ENCODE measurements at places on chromosomes 1 and 21.

GRCh38 chr1:29465755-29466154, 229.4 kb downstream of the PTPRU start:
- no peak for DNase-seq

DNA sequence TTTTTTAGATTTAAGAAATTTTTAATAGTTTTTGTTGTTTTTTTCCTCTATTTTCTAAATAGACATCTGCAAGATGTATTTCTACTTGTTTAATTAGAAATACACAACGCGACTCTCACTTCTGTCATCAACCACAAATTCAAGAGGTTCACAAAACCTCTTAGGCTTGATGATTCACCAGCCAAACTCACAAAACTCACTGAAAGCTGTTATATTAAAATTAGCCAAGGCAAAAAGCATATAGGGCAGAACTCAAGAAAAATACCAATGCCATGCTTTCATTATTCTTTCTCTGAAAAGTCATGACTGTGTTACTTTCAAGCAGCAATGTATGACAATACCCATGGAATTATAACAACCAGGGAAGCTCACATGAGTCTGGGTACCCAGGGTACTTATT, 487.0 kb upstream of the RGS18 start:
- DNase-seq = no peak

DNA sequence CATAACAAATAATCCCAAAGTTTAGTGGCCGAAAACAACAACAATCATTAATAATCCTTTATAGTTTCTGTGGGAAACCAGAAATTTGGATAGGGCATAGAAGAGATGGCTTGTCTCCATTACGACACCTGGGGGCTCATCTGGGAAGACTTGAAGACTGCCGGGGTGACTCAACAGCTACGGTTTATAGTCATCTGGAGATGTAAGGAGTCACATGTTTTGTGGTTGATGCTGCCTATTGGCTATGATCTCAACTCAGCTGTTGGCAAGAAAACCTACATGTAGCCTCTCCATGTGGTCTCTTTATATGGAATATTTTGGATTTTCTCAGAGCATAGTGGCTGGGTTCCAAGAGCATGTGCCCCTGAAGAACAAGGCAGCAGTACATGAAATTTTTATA, 29.3 kb upstream of the TSPAN2 start:
- no peak for DNase-seq

DNA sequence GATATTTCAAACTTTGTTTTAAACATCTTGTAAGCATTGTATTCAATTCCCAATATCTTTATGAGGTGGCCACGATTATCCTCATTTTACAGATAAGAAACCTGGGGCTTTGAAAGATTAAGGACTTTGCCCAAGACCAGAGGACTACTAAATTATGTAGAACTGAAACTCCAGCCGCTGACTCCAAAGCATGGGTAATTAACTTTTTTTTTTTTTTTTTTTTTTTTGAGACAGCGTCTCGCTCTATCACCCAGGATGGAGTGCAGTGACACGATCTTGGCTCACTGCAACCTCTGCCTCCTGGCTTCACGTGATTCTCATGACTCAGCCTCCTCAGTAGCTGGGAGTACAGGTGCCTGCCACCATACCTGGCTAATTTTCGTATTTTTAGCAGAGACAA, 68.7 kb downstream of the ALG14 start:
- DNase-seq = no peak

DNA sequence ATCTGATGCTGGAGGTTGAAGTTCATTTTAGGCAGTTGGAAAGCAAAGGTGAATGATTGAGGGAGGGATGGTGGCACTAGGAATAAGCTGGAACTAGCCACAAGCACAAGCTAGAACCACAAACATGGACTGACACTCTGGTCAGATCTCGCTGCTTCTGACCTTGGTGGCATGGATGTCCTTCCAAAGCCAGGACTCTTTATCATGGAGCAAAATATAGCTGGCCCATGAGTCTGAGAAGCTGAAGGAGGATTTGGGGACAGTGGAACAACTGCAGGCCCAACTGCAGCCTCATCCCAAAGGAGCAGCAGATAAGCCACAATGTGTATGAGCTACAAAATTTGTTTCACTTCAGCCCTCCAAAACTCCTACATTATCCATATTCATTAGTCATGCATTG, 35.5 kb downstream of the SRSF11 start:
- DNase-seq = no peak

DNA sequence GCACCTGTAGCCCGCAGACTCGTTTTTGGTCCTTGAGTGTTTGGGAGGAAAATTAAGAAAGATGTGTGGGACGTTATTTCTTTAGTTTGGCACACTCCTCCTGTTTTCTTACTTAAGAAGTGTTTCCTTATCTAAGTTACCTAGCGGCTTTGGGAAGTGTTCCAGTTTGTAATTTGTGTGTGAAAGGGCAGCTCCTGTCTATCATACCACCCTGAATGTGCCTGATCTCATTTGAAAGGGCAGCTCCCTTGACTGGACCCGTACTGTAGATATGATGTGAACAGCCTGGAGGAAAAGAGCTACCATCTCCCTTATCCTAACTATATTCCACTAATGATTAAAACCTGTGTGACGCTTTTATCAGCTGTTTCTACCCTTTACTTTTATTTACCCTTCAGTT, 314.3 kb downstream of the CHRM3 start:
- DNase-seq = no peak

DNA sequence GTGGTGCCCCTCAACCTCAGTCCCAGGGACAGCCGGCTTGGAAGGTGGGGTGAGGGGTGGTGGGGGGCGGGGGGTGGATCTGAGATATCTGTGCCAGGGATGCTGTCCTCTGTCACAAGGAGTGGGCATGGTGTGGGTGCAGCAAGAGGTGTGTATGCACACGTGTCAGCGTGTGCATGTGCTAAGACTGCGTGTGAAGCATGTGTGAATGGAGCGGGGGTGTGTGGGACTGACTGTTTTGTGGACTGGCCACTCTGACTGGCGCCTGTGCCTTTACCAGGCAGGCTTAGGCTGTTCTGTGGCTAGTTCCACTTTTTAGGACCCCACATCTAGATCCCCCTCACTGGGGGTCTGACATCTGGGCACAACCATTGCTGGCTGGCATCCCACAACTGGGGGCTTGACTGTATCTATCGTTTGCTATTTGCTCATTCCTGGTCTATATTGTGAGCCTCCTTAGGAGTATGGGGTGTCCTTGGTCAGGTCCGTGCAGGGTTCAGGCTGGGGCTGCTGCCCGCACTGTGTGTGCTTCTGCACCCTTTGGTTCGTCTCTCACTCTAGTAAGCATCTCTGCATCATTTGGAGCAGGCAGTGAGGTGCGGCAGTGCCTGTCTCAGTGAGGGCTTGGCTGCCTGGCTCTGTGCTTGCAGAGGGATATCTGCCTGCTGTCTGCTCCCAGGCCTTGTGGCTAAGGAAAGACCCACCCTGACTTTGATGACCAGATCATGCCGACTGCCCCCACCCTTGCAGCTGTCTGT, 1.9 kb downstream of the AMPD2 start:
- no peak for DNase-seq

DNA sequence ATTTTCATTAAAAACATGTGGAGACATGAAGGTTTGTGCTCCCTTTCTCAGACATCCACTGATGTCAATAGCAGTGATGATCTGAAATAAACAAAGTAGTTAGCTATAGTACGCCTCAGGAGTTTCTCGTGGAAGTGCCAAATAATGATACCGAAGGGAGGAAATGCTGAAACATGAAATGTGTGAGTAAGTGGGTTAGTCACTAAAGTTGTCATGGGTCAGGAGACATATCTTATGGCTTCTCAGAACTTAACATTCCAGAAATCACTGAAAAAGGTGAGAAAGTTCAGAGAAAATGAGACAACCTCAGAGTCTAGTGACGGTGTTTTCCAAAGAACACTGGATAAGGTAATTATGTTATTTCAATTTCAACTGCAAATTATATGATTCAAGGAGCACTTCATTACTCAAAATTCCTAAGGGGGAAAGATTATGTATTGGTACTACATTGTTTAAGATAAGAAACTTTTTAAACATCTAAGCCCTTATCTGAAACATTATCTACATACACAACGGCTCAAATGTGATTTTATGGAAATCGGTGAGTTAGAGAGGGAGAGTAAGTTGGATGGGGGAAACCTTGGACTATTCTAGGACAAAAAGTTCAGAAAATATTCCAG, 20.6 kb downstream of the NIBAN1 start:
- no peak for DNase-seq
